ENCODE measurements at places on chromosomes 7 and 10.

DNA sequence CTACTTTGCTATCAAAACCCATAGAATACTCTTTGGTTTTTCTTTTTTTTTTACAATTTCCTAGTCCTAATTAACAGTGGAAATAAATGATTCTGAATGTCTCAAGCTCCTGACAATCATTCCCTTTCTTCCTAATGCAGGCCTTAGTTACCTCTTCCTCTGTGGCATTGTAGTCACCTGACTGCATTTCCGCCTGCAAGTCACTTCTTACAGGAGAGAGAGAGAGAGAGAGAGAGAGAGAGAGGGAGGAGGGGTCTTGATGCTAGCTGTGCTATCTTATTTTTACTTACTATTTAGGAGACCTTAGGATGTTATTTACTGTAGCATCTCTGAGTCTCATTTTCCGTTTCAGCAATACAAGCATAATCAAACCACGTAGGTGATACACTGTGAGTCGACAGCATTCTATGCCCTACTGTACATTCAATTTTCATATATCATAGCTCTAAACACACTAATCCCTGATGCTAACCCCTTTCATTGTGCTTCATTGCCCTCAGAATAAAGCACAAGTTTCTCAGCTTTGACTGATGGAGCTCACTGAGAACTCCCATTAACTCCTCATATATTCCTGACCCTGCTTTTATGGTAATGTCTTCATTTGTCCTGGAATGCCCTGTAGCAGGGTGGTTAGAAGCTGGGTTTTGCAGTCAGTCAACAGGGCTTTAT is 1237.3 kb downstream of the XPNPEP1 start:
- DNase-seq: no peak

GRCh38 chr7:120842121-120842621 is 15.8 kb downstream of the TSPAN12 start:
- no peak for DNase-seq

- DNase-seq: no peak
Measured at GRCh38 chr10:3401491-3401938, 228.9 kb upstream of the PITRM1 start.

GRCh38 chr10:17676919-17677318 is 33.0 kb downstream of the STAM start:
- DNase-seq: no peak

GRCh38 chr7:30133736-30134610 is 813 bp upstream of the MTURN start:
- DNase-seq: no peak

GRCh38 chr7:112448381-112448780 is 1.9 kb upstream of the IFRD1 start:
- no peak for DNase-seq

DNA sequence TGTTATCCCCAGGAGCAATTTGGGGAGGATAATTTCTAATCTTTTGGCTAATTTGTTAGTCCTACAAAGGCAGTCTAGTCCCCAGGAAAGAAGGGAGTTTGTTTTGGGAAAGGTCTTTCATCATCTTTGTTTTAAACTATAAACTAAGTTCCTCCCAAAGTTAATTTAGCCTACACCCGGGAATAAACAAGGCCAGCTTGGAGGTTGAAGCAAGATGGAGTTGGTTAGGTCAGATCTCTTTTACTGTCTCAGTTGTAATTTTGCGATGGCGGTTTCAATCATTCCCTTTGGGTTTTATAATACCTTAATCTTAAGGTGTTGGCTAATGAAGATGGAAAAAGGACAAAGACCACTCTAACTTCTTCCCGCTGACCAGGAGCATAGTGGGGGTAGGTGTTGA is 166.4 kb upstream of the NAMPT start:
- no peak for DNase-seq

GRCh38 chr7:30799206-30799975 is 28.2 kb downstream of the MINDY4 start:
- no peak for DNase-seq

- no peak for DNase-seq
Measured at GRCh38 chr10:44366941-44367630, 17.8 kb downstream of the CXCL12 start.

- no peak for DNase-seq
Measured at GRCh38 chr10:16954280-16955030, 137.2 kb upstream of the RSU1 start.

- DNase-seq: no peak
Measured at GRCh38 chr10:35074266-35074665, 15.9 kb downstream of the CUL2 start.

- DNase-seq: no peak
Measured at GRCh38 chr10:21003240-21003822, 106.2 kb upstream of the NEBL start.

DNA sequence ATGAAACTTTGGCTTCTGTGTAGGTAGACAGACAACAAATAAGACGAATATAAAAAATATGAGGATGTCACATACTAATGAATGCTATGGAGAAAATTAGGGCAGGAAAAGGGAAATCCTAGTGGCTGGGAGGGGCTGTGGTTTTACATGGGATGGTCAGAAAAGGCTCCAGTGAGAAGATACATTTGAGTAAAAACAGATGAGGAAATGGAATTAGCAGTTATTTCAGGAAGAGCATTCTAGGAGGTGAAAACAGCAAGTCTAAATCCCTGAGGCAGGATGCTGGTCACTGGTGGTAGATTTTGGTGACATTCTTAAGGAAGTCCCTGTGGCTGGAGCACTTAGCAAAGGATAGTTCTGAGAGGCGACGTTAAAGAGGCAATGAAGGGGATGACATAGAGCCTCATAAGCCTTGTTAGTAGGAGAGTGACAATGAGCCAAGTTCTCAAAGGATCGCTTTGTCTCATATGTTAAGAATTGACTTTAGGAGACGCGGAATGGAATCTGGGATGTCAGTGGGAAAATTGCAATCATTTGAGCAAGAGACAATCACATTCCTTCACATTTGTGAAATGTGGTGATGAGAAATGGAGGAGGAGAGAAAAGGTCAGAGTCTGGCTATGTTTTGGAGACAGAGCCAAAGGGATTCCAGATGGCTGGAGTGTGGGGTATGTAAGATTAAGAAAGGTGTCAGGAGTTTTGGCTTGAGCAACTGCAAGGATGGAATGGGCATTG is 384.7 kb upstream of the FZD8 start:
- DNase-seq: no peak

- no peak for DNase-seq
Measured at GRCh38 chr7:11078247-11078834, 104.7 kb downstream of the PHF14 start.

DNA sequence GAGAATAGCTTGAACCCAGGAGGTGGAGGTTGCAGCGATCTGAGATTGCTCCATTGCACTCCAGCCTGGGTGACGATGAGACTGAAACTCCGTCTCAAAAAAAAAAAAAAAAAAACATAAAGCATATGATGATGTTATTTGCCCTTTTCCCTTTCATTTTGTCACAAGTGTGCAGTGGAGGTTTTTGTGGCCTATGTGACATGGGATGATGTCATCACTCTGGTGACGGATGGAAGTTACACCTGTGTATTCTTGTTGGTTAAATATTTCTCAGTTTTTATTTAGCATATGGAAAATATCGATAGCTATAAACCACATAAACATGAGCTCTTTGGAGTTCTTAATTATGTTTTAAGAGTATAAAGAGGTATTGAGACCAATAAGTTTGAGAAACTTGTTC is 71.8 kb upstream of the EMX2 start:
- no peak for DNase-seq

DNA sequence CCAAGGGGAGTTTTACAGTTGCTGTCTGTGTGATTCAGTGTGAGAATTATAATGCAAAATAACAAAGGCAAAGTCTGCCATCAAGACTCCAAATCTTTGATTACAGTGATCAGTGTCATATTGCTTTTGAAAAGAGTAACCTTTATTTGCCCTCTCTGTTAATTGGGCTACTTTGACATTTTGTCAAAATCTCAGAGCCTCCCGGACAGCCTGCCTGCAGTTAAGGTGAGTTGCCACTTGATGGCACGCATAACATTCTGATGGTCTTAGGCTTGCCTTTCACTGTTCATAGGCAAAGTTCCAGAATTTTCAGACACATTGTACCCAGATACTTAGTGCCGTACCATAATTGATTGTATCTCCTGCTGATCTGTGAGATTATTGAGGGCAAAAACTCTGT is 253.5 kb downstream of the ABCA13 start:
- DNase-seq: no peak

GRCh38 chr7:130009848-130010688 is 41.1 kb downstream of the ZC3HC1 start:
- DNase-seq: no peak

DNA sequence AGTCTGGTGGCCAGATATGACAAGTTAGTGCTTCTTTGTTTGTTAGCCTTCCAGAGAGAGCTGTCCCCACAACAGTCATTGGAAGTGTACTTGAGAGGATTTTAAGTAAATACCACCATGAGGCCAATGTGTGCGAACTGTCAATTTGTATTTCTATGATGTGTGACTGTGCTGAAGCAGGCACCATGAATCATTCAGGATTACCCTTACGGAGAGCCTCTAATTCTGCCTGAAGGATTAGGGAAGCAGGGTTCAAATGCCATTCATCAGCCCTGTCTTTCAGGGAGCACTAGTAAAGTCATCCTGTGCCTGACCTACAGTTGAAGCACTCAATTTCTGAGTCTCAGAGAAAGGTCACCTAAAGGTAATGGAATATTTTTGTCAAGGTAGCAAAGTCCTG is 109.3 kb downstream of the GATA3 start:
- no peak for DNase-seq

GRCh38 chr10:51689536-51689935 is 9.9 kb downstream of the CSTF2T start:
- no peak for DNase-seq

DNA sequence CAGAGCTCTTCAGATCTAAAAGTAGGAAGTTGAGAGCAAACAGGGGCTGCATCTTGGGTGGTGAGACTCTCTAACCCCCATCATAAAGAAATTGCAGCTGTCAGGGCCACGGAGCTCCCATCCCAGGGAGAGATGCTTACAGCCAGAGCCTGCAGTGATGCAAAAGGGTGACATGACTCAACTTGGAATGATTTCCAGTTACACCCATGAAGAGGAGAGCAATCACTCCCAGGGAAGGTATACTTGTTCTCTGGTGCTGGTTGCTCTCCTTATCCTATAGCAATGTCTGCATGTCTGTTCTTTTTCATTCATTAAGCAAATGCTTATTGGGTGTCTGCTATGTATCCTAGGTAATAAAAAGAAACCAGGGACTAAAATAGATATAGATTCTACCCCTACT is 228.0 kb downstream of the RAB11FIP2 start:
- no peak for DNase-seq

DNA sequence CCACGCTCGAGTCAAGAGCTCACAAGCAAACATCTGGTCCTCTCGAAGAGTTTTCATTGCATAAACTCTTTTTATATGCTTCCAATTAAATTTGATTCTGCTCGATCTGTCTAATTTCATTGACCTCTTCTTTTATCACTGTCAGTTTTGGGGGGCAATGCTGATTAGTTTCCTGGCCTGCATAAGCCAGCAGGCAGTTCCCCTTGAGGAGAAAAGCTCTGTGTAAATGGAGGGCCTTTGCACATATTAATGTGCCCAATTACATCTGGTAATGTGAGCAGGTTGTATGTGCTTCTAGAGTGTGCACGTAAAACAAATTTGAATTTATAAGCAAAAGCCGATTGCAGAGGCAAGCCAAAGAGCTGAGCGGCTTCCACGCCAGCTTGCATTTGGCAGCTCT is 210.3 kb downstream of the ABCA13 start:
- no peak for DNase-seq

GRCh38 chr7:120171406-120171805 is 101.6 kb upstream of the KCND2 start:
- no peak for DNase-seq

GRCh38 chr10:133130602-133131001 is 29.4 kb upstream of the KNDC1 start:
- DNase-seq: no peak

- no peak for DNase-seq
Measured at GRCh38 chr7:139768249-139768824, 9.5 kb downstream of the HIPK2 start.

DNA sequence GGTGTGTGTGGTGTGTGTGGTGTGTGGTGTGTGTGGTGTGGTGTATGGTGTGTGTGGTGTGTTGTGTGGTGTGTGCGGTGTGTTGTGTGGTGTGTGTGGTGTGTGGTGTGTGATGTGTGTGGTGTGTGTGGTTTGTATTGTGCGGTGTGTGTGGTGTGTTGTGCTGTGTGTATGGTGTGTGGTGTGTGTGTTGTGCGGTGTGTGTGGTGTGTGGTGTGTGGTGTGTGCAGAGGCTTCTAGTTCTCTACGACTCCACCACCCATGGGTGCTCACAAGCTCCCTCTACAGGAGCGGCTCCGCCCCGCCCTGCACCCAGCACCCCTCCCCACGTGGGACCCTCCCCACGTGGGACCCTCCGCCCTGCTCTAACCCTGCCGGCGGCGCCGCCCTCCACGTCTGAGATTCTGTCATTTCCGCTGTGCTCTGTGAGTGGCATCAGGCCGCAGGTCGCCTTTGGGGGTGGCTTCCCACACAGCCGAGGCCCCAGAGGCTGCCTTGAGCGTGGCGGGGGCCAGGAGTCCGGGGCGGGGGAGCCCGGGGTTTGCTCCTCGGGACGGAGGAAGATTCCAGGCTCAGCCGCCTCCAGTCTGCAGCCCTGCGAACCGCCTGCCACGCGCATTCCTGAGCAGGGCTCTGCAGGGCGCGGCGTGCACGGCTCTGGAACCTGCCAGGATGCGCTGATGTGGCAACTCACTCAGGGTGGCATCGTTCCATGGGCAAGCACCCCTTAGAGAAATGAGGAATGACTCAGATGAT is 37.0 kb upstream of the DNAJB6 start:
- DNase-seq: no peak

- no peak for DNase-seq
Measured at GRCh38 chr10:86079088-86079487, 287.5 kb downstream of the GRID1 start.

- no peak for DNase-seq
Measured at GRCh38 chr7:141563956-141564623, 12.9 kb downstream of the AGK start.

DNA sequence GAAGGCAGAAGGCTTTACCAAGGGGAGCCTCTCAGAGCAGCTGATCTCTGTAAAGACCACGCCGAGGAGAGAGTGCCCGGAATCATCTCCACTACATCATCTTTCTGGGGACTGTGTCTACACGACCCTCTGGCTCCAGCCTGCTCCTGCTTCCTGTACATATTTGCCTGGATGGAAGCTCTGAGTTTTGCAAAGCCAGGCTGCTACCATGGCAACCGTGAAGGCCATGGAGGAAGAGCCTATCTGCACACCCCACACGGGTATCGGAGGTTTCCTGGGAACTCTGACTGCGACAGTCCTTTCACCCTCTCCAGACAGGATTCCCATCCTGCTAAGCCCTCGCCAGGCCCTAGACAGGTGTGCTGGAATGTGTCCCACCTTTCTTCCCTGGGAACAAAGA is 83.4 kb upstream of the TNRC18 start:
- DNase-seq: no peak

Measured in NCI-H1048 (cell line).